ENCODE measurements at places on chromosomes 16 and 17.
A peak's percentile ranks its signal among the peaks of the same experiment; 100 is the strongest.

DNA sequence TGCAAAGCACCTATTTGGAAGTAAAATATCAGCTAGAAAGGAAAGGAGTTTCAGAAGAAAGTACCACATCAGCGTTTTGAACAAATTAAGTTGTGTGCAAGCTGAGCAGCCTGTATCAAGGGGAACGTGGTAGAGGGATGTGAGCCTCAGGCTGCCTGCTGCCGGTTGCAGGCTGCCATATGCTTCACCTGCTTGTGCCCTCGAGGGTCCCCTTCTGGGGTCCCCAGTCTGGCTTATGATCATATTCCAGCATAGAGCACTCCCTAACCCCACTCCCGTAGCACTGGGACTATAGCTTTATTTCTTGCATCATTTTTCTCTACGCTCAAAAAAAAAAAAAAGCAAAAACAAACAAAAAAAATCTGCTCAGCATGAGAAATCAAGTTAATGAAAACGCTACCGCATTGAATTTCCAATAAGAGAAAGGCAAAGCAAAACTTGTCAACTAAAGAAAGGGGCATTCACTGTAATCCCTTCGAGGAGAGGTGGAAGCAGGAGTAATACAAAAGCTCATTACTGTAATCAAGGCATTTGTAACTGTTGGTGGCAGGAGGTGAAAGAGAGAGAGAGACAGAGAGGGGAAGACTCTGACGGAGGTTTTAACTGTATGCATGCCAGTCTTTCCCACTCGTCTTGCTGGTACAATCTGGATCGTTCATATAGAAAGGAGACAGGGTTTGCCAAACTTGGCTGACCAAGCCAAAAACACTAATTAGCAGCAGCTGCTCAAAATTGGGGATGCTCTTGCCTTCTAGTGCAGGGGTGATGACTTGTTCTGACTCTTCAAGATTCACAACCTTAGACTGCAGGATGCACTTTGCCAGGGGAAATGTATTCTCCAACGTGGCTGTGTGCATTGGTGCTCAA is 258.2 kb upstream of the HSBP1 start:
- DNase-seq: no peak

DNA sequence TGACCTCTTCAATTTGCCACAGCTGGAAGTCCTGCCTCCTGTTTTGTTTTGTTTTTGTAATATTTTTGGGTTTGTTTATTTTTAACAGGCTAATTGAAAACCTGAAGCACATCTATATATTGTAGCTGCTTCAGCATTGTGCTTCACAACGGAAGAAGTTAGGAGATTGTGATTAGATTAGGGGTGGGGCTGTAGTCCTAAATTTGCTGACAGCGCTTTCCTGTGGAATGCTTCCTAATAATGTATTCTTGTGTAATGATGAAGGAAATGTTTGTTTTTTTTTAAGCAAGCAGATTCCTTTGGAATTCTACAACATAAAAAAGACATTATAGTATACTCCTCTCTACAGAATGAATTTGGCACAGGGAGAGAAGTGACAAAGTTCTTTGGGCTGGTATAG is 70.1 kb downstream of the NLK start:
- DNase-seq: no peak

GRCh38 chr16:83627996-83628395 is 179.8 kb upstream of the HSBP1 start:
- no peak for DNase-seq

- no peak for DNase-seq
Observed at GRCh38 chr17:4947010-4947410, 1.3 kb downstream of the PFN1 start.

DNA sequence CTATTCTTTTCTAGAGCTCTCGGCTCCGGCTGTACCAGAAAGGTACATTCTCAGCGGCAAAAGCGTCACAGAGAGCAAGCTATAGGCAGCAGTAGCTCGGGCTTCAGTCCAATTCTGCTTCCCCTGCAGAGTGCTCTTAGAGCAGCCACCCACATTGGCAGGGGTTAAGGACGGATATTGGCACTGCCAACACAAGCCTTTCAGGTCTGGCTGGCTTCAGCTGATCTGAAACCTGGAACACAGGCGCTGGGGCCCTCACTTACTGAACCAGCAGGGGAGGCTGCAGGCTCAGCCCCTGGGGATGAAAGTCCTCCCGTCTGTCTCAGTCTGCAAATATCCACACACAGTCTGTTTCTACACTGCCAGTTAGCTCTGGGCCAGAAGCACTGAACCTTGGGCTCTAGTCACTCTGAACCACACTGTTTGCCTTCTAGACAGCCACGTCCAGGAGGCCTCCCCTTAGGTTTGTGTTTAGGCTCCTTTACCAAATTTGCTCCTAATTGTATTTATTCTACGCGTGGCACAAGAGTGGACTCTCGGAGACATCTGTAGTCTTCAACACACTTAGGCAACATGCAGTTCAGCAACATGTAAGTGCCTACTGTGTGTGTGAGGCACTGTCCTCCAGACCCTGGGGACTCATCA is 40.1 kb downstream of the HIC1 start:
- DNase-seq: peak; percentile 27

GRCh38 chr16:77536809-77537208 is 102.0 kb upstream of the ADAMTS18 start:
- DNase-seq: no peak

- DNase-seq: no peak
Observed at GRCh38 chr17:79691931-79692330, 38.8 kb upstream of the ENPP7 start.

- no peak for DNase-seq
Observed at GRCh38 chr17:35726953-35727460, 4.4 kb upstream of the RASL10B start.

DNA sequence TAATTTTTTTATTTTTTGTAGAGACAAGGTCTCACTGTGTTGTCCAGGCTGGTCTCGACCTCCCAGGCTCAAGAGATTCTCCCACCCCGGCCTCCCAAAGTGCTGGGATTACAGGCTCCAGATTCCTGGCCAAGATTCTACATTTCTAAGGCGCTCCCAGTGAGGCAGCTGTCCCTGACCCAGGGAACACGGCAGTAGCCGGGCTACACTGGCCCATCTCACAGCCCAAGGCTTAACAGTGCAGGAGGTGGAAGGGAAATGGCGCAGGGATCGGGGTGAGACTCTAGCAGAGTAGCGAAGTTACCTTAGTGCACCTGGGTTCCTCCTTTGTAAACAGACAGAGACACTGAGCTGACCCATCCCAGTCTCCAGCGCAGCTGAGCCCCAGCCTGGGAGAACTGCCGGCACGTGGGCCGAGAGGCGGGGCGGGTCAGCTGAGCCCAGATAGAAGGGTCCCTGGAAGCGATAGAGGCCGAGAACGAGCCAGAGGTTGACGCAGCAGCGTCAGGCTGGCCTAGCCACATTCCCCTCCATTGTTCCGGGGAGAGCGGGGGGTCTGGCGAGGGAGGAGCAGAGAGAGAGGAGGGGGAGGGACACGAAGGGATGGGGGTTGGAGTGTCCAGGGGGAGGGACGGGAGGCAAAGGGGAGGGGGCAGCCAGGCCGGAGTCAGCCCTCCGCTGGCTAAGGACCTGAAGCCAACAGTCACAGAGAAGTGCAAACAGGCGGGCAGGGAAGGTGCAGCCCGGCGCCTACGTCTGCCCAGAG is 2.5 kb downstream of the CARHSP1 start:
- no peak for DNase-seq
